ENCODE measurements at places on chromosomes 16 and 17.

DNA sequence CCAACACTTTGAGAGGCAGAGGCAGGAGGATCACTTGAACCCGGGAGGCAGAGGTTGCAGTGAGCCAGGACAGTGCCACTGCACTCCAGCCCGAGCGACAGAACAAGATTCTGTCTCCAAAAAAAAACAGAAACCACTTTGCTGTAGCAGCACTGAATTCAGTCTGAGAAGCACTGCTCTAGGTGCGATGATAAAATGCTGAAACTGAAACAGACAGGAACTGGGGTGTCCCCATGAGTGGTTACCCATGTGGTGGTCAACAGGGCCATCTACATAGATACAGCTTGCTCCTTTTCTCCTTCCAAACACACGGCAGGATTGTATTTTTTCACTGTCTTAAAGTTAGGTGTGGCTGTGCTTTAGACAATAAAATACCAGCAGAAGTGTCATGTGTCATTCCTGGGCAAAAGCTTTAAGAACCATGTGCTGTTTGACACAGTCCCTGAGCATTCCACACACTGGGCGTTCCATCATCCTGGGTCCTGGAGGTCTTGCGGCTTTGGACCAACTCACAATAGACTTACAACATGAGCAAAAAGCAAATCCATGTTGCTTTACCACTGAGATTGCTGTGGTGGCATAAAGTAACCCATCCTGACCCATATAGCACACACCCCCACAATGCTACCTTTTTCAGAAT is 11.5 kb downstream of the GAS7 start:
- no peak for DNase-seq
- no peak overlapping the region for H3K27ac ChIP-seq
- H3K36me3 ChIP-seq = no peaks in the 10 kb centered on the region
- no peak overlapping the region for H3K4me3 ChIP-seq
- H3K27me3 ChIP-seq = no peaks in the 10 kb centered on the region

GRCh38 chr16:83717814-83718213 is 90.0 kb upstream of the HSBP1 start:
- DNase-seq = no peak
- no peaks in the 10 kb centered on the region for H3K4me1 ChIP-seq
- H3K36me3 ChIP-seq = no peaks in the 10 kb centered on the region
- H3K4me3 ChIP-seq = no peak overlapping the region

DNA sequence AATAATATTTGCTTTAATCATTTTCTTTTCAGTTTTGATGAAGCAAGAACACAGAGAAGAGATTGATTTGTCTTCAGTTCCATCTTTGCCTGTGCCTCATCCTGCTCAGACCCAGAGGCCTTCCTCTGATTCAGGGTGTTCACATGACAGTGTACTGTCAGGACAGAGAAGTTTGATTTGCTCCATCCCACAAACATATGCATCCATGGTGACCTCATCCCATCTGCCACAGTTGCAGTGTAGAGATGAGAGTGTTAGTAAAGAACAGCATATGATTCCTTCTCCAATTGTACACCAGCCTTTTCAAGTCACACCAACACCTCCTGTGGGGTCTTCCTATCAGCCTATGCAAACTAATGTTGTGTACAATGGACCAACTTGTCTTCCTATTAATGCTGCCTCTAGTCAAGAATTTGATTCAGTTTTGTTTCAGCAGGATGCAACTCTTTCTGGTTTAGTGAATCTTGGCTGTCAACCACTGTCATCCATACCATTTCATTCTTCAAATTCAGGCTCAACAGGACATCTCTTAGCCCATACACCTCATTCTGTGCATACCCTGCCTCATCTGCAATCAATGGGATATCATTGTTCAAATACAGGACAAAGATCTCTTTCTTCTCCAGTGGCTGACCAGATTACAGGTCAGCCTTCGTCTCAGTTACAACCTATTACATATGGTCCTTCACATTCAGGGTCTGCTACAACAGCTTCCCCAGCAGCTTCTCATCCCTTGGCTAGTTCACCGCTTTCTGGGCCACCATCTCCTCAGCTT is 45.0 kb downstream of the ESRP2 start:
- H3K4me3 ChIP-seq = no peak overlapping the region
- H3K4me1 ChIP-seq = no peaks in the 10 kb centered on the region
- H3K36me3 ChIP-seq = peaks cover 43% of the 10 kb centered on the region
- H3K27ac ChIP-seq = no peak overlapping the region

- no peak overlapping the region for H3K27ac ChIP-seq
- DNase-seq = no peak
- no peaks in the 10 kb centered on the region for H3K36me3 ChIP-seq
- H3K27me3 ChIP-seq = peaks cover 4% of the 10 kb centered on the region
Observed at GRCh38 chr16:82563401-82563800, 63.4 kb upstream of the CDH13 start.

DNA sequence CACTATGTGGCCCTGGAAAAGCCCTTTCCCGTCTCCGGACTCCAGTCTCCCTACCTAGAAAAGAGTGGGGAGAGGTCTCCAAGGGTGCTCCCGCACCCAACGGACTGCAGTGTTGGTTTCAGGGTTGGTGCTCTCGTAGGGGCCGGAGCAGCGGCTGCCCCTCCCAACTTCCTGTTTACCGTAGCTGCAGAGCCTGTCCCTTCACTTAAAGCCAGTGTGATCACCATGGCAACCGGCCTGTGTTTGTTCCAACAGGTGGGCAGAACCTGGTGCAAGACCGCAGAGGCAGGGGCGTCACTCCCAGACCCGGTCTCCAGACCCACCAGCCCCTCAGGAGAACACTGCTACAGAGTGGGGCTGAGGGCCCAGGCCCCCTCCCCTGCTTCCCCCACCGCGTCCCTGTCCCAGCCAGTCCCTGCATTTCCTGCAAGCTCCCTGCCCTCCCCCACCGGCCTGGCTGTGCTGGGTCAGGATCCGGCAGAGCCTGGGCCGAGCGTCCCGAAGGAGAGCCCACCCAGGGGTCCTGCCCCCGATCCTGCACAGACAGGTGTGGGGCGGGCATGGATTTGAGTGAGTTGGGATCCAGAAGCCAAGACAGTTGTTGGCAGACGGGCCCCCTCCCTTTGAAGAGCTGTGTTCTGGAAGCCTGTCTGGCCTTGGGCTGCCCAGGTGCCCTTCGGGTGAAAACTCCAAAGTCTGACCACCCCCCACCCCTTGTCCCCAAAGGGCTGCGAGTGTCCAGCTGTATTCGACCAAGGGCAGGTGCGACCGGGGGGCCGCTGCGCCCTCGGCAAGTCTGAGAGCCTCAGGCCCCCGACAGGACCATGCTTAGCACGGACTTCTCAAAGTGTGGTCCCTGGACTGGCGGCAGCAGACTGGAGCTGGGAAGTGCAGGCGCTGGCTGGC is 1.5 kb upstream of the BAIAP3 start:
- H3K27me3 ChIP-seq = peaks cover 66% of the 10 kb centered on the region
- H3K4me3 ChIP-seq = peak overlapping the region; percentile 47
- peak overlapping the region; percentile 19 for H3K27ac ChIP-seq
- H3K36me3 ChIP-seq = no peaks in the 10 kb centered on the region
- peak; percentile 92 for DNase-seq

- H3K36me3 ChIP-seq = no peaks in the 10 kb centered on the region
- no peak overlapping the region for H3K4me3 ChIP-seq
- H3K4me1 ChIP-seq = no peaks in the 10 kb centered on the region
Observed at GRCh38 chr16:1117176-1117900, 21.3 kb upstream of the C1QTNF8 start.

Measured in suprapubic skin (tissue), 4 donors.